Sciatic nerve (tissue), 2 donors: ENCODE measurements at places on chromosomes 4 and X.

DNA sequence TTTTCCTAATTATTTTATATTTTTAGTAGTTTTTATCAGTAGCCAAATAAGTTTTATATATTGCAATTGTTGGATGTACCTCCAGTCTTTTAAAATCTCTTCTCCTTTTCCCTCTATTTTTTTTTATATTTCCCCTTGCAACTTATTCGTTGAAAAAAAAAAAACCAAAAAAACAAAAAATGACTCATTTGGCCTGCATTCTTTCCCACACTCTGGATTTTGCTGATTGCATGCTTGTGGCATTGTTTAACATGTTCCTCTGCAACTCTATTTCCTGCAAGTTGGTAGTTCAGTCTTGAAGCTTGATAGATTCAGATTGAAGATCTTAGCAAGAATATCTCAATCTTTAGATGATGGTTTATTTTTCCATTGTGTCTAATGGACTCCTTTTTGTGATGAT is 260.6 kb upstream of the BOD1L1 start:
- no peak for DNase-seq

DNA sequence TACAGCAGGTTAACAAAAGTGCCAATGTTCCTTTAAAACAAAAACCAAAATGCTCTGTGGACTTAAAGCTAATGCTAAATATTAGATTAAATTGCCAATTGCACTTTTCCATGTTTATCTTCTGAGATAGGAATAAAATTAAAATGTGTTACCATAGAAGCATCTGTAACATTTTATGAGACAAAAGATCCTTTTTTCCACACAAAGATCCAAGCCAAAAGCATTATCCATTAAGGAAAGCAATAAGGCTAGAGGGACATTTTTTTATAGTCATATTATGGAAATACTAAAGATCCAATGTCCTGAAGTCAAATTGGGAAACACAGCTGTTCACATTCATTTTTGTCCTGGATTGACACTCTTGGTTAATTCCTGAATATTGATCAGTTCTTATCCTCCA is 73.6 kb downstream of the PALLD start:
- DNase-seq: no peak

GRCh38 chr4:67713529-67714247 is 12.7 kb upstream of the UBA6 start:
- DNase-seq: no peak

GRCh38 chr4:140837736-140838135 is 81.6 kb upstream of the TBC1D9 start:
- no peak for DNase-seq

DNA sequence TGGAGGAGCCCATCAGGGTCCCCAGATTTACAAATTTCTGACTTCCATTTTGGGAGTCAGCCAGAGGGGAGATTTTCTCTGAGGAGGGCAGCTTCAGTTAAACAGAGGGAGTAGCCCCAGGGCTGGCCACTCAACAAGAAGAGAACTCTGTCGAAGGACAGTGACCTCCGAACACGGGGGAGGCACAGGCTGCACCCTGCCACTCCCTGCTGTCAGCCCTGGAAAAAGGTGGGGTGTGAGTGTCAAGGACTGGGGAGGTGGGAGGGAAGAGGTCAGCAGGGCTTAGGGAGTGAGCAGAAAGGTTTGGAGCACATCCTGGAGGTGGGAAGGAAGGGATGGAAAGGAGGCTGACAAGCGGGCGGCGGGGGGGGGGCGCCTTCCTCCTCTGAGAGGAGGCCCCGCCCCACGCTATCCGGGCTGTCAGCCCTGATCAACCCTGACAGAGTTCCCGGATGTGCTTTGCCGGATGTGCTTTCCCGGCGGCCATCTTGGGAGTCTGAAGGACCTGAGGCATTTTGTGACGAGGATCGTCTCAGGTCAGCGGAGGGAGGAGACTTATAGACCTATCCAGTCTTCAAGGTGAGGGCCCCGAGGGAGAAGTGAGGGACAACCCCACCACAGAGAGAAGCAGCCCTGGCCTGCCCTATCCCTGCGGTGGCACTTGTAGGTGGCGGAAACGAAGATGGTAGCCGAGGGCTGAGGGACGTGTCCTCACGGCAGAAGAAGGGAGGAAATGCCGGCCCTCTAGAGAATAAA is at the start of gene MAGEC1:
MAGEC1 (plus strand) TSS at position 495 of the 756 bp plus-strand sequence. CDS start 1,179 bp downstream, outside the sequence.
- no peak for DNase-seq

DNA sequence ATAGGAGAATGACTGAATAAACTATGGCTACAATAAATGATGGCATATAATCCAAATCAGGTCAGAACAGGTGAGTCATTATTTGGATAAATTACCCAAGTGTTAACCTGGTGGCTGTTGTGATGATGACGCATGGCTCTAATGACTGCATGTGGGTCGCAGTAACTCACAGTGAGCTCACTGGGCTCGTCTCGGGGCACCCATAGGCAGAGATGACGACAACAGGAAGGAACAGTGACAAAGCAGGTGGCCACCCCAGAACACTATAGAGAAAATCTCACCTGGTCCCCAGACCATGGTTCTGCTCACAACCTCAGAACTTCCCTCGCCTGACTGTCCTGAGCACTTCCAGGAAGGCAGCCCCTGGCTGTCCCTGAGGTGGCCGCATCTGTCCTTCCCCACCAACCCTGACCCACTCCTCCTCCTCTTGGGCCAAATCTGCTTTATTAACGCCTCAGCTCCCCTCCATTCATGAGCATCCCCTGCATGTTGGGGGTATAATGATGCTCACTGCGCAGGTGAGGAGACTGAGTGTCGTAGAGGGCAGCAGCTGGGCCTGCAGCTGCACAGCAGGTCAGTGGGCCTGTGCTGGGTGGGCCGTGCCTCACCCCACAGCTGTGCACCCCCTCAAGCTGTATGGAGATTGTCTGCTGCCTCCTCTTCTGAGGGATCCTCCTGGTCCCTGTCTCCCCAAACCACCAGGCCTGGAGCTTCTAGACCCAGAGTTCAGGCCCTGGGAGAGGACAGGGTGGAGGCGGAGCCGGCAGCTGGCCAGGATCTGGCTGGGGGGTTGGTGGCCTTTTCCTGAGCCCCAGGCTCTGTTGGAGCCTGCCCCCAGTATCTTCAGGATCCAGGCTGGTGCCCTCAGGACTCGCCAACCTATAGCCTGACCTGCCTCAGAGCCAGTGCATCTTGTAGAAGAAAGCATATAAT is 30.9 kb upstream of the FAM156A start:
- no peak for DNase-seq

GRCh38 chrX:13876652-13877051 is 59.8 kb upstream of the GPM6B start:
- no peak for DNase-seq

GRCh38 chrX:120311727-120312063 is 434 bp upstream of the TMEM255A start:
- DNase-seq: no peak

DNA sequence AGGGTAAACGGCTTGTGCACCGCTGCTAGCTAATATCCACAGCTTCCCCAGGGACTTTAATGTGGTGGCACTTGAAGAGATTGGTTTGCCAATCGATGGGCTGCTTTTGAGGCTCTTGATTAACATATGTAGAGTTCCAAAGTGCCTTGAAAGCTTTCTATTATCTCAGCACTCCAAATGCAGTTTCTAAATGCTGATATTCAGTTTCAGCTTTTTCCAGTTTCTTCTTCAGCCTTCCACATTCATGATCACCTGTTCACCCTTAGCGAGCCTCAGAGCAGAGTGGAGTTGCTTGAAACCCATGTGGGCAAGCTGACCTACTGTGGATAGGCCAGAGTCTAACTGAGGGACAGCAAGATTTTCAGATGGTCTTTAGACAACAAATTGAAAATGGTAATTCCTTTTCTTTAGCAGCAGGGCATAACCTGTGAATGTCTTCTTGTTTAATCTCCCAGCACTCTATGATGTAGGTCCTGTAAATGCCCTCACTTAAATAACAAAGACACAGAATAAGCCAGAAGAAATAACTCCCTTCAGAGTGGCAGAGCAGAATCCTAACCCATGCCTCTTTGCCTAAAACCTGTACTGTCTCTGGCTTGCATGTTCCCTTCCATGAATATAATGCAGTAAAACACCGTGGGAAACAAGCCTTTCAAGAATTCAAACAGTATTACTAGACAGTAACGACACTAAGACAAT is 99.8 kb downstream of the TSPAN5 start:
- DNase-seq: no peak

DNA sequence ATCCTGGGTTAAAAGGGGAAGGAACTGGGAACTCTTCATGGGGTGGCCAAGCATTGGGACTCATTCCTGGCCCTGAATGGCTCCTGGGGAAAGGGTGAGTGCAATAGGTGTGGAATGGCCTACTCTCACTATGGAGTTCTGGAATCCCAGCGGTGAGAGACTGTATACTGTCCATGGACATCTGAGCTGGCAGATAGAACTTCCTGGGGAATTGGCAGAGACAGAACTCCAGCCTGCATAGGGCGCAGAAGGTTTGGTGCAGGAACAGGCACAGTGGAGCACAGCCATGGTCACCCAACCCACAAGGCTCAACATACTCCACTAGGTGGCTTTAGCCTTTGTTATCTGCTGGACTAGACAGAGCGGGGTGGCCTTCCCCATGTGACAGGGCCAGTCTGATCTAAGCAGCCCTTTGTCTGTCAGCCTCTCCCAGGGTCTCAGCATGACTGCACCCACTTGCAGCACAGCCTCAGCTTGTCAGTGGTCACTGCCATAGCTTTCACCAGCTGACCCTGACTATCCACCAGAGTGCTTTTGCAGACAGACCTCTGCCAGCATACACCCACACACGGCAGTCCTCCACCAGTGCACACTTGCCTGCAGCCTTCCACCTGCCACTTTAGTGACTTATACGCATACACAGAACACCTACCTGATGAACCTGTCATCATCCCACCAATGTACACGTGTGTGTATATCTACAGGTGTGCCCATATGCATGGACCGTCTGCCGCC is 48.4 kb downstream of the TECRL start:
- no peak for DNase-seq

- DNase-seq: no peak
Observed at GRCh38 chr4:13484749-13485221, 645 bp upstream of the RAB28 start.

GRCh38 chrX:131322651-131323050 is 33.5 kb upstream of the IGSF1 start:
- no peak for DNase-seq

- DNase-seq: no peak
Observed at GRCh38 chrX:136344320-136344719, 43.6 kb downstream of the ADGRG4 start.

DNA sequence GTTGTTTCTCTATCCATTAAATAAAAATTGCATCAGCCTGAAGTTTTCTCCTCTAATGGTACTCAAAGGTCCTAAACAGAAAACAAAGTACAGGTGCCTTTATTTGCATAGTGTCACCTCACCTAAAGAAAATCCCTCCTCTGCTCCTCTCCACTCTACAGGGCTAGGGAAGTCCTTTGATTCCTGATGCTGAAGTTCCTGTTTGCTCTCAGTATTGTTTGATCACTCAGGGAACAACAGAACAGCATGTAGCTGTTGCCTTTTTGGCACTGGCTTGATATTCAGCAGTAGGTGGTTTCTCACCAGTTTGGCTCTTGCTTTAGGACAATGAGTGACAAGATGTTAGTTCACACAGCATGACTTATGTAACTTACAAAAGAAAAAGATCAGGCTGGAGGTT is 156.2 kb upstream of the SLC7A11 start:
- no peak for DNase-seq

DNA sequence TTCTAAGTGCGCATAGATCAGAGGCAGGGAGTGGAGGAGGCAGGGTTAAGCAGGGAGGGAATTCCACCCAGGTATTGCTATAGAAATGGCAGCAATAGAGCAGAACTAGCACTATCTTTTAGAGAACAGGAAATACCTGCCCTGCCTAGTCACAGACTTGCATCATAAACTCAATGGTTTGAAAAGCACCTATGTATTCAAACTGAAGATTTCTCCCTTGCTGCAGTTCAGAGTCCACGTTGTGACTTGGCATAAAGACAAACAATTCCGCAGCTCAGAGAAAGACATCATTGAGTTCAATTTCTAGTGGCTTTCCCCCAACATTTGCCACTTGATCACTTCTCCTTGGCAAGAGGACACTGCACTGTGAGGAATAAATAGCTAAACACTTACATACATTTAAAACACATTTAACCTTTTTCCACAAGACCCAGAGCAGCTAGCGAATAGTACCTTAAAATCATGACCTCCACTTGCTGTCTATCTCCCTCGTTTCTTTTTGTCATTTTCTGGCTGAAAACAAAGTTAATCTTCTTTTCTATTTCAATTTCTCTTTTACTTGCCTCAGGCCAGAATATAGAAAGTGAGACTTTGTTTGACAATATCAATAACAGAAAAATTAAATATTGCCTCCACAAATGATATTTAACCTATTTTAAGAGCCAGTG is 42.4 kb downstream of the SLC7A11 start:
- DNase-seq: no peak

- DNase-seq: no peak
Observed at GRCh38 chrX:26722666-26723428, 506.9 kb downstream of the MAGEB5 start.

DNA sequence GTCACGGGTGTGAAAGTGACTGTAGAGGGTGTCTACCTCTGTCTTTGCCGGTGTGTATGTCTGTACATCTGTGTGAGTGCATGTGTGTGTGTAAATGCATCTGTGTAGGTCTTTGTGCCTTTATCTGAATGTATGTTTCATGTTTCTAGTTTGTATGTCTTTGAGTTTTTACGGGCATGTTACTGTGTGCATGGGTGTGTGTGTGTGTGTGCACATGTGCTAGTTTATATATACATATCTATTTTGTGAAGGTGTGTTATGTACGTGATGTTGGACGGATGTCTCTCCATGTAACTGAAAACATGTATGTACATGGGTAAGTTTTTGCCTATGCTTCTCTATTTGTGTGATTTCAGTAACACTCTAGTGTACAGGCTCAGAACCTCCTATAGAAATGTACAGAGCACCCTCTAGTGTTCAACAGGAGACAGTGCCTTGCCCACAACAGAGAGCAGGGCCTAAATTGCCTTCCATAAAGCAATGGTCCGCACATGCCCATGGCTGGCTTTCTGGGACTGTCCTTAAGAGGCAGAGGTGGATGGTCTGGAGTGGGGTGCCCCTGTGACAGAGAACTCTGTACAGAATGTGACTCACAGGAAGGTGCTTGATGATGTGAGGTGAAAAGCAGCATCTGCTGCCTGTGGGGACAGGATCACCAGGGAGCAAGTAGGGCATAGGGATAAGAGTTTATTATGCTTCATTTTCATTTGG is 343.5 kb downstream of the RAPGEF2 start:
- DNase-seq: peak; percentile 57
